Ureter (tissue), 1 donor: ENCODE measurements at places on chromosomes 13 and 19. TPM values are rescaled to one million over a fixed set of nuclear protein-coding genes. Genes with fewer than 3 reads are reported as not detected.

Gene PSG7
- not detected for total RNA-seq

Gene EPS8L1
- total RNA-seq, result 64.6 TPM

Gene LRP3
- 15.0 TPM for total RNA-seq

DNA sequence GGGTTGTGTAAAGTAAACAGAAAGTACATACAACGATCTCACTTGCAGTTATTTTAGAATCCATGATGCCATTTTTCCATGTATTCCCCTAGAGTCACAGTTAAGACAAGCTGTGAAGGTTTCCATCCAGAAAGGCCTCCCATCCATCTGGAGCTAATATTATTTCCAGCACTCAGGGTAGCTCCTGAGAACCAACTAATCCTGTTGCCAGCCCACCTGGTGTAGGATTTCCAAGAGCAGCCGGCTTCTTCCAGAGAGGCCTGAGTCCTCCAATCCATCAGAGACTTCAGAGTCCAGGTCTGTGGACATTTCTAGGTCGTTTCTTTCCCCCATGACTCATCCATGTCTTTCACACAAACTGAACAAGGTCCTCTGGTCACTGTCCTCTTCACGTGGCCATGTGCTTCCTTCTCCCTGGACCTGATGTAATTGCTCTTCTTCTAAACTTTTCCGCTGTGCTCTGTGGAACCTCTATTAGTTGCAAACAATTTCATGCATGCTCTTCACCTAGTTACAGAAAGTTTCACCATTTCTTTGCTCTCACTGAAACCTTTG lies 270.3 kb upstream of the TMTC4 start:
- no peak for DNase-seq

DNA sequence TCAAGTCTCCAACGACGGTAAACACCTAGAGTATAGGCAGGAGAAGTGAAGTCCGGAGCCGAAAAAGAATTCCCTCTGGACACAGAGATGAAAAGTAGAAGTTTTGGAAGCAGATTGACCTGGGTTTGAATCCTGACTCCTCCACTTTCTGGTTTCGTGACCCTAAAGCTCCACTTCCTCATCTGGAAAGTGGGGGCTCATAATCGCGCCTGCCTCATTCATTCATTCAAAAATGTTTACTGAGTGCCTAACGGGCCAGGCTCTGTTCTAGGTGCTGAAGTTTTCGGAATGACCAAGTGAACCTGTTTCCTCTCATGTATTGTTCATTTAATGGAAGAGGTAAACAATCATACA lies 7.1 kb upstream of the EML2 start:
- DNase-seq, result no peak

GRCh38 chr19:11534538-11534937 lies 4.1 kb upstream of the CNN1 start:
- no peak for DNase-seq

DNA sequence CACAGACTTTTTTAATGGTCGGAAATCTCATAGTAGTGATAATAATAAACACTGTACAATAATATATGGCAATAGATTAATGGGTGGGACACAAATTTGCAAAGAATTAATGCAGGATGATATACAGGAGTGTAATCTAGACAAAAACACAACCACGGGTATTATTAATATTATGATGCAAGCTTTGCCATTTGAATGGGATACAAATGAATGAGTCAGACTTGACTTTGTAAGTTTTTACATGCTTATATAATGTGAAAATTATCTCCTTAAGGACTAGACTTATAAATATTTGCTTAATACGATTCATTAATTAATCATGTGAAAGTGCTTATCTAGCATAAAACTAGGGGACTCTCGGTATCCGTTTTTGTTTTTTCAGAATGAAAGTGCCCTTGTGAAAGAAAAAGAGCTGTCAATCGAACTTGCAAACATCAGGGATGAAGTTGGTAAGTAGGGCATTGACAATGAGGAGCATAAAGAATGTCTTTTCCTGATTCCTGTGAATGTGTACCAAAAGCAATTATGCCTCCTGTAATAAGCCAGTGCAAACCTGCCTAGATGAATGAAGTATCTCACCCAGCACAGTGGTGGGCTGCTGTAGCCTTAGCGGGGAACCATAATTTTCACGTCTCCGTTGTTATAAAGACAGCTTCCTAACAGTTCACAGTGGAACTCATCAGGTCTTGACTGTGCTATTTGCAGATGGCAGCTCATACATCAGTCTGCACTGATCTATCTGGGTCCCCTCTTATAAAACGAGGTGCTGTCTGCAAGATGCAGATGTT lies 155.7 kb downstream of the SLC7A1 start:
- DNase-seq, result no peak
